ENCODE measurements at places on chromosomes 5 and 9. TPM values are rescaled to one million over a fixed set of nuclear protein-coding genes. Genes with fewer than 3 reads are reported as not detected.

The BTNL3 gene
- total RNA-seq: not detected

- peaks cover 20% of the 10 kb centered on the region for H3K4me1 ChIP-seq
- no peaks in the 10 kb centered on the region for H3K36me3 ChIP-seq
- no peak for DNase-seq
- H3K4me3 ChIP-seq: no peak overlapping the region
- H3K27me3 ChIP-seq: no peaks in the 10 kb centered on the region
- no peak overlapping the region for H3K27ac ChIP-seq
These were observed 11.5 kb downstream of the SNX30 start for GRCh38 chr9:112761912-112762655.

DNA sequence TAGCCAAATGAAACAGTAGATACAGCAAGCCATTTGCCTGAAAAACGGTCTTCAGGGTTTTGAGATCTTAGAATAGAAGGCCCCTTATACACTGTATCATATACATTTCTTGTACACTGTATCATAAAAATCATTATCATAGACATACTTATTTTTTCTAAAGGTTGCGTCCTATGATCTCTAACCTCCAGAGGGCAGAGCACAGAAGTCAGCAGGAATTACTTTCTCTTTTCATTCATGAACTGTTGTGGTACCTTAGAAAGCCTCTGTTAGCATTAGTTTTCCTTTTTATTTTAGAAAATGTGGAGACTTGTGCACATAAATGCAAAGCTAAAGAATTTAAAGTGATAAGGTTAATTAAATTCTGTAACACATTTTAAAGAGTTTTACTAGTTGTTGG lies 115.4 kb downstream of the OXCT1 start:
- H3K27ac ChIP-seq: no peak overlapping the region
- H3K36me3 ChIP-seq: no peaks in the 10 kb centered on the region
- H3K4me3 ChIP-seq: no peak overlapping the region

DNA sequence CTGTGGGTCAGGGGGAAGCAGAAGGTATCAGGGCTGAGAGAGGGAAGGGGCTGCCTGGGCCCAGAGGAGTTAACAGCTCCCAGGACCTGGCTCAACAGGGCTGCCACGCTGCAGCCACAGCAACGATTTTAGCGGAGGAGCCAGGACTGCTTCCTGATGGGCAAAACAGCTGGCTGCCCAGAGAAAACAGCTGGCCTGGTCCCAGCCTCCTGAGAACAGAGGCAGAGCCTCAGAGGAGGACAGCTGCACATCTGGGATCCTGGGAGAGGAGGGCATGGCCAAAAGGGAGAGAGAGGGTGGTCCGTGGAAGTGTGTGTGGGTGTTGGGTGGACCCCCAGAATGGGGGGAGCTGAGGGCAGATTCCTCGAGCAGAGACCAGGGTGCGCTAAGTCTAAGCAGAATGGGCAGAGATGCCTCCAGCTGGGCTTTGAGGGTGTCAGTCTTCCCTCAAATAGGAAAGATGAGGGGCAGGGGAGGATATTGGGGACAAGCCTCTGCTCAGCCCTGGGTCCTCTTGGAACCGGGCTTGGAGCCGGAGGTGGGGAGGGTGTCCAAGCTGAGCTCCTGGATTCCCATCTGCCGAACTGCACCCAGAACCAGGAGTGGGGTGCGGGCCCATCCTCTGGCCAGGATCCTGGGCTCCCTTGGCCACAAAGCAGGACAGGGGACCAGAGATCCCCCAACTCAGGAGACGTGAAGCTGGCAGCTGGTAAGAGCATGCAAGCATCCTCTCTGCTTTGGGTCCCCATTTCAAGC lies 9.1 kb upstream of the CERCAM start:
- no peaks in the 10 kb centered on the region for H3K36me3 ChIP-seq
- H3K4me1 ChIP-seq: peaks cover 8% of the 10 kb centered on the region
- DNase-seq: peak; percentile 54
- no peak overlapping the region for H3K4me3 ChIP-seq

GRCh38 chr5:10534561-10535530 lies 29.0 kb upstream of the ANKRD33B start:
- peak; percentile 29 for DNase-seq
- H3K4me3 ChIP-seq: no peak overlapping the region
- H3K27ac ChIP-seq: no peak overlapping the region

The SPATA31D4 gene
- not detected for total RNA-seq

The TXNDC8 gene
- not detected for total RNA-seq

DNA sequence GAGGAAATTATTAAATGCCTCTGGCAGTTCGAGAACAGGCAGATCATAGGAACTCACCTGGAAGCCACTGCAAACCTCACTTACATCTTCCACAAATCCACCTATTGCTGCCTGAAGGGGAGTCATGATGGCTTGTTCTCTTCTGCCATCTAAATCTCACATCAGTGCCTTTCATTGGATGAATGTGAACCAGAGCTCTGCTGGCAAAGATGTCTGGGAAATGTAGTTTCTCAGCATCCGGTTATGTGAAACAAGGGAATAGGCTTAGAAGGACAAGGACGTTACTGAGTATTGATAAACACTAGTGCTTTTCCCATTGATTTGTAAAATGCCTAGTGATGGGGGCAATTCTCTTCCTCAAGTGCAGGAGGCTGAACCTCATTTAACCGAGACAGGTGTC lies 483.3 kb downstream of the ARHGEF28 start:
- peaks cover 3% of the 10 kb centered on the region for H3K27me3 ChIP-seq
- no peaks in the 10 kb centered on the region for H3K4me1 ChIP-seq
- H3K4me3 ChIP-seq: no peak overlapping the region
- no peaks in the 10 kb centered on the region for H3K36me3 ChIP-seq

DNA sequence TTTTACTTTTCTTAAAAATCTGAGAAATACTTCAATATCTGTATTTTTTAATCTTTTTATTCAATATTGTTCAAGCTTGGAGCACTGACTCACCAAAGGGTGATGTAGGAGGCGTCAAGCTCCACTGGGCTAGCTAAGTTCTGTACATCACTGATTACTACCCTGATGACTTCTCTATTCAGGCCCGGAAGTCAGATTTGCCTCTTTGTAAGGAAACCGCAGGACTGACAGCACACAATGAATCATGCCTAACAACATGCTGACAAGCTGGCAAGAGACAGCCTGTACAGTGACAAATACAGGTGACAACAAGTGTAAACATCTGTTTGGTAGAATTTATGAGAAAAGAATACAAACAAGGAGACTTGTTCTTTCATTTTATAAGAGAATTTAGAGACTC lies 627.9 kb upstream of the RORB start:
- H3K27ac ChIP-seq: no peak overlapping the region
- H3K4me3 ChIP-seq: no peak overlapping the region
- H3K27me3 ChIP-seq: peaks cover 4% of the 10 kb centered on the region
- H3K4me1 ChIP-seq: no peaks in the 10 kb centered on the region

GRCh38 chr5:30502277-30502676 lies 691.2 kb upstream of the CDH6 start:
- H3K36me3 ChIP-seq: no peaks in the 10 kb centered on the region
- no peak overlapping the region for H3K27ac ChIP-seq
- no peaks in the 10 kb centered on the region for H3K27me3 ChIP-seq

DNA sequence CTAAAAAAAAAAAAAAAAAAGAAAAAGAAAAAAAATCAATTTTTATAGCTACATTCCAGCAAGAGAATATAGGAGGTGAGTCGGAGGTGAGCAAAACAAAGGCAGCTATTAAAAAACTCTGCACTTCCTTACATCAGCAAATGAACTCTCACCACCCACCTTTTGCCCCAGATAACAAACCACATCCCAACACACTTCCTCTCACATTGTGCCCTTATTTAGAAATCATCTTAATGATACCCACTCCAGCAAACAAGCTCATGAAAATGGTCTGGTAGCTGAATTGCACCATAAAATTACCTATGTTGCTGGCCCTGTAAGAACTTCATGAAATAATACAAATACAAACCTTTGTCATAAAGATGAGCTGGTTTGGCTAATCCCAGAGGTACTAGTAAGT lies 82.9 kb downstream of the CEMIP2 start:
- H3K4me3 ChIP-seq: no peak overlapping the region
- no peaks in the 10 kb centered on the region for H3K27me3 ChIP-seq
- no peak for DNase-seq
- peaks cover 34% of the 10 kb centered on the region for H3K36me3 ChIP-seq
- no peak overlapping the region for H3K27ac ChIP-seq
- peaks cover 55% of the 10 kb centered on the region for H3K4me1 ChIP-seq

DNA sequence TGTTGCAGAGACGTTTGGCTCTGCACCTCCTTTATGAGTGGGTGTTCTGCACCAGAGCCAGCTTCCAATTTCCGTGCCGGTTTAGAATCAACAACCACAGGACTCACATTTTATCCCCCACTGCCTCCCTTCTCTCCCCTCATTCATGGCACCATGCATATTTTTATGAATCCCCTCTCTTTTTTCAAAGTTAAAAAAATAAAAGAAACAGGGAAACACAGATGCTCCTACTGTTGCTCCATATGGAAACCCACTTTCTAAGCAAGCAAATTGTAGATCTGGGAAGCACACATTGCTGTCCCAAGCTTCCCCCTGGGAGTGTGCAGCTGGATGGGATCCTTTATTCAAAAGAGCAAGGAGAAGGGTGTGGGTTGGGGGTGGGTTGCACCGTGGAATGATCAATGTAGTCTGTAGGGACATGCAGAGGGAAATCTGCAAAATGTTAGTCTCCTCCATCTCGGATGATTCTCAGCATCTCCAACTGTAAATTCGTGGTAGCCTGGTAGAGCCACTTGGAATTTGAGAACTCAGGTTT lies 410.0 kb upstream of the ADAMTSL1 start:
- H3K27ac ChIP-seq: no peak overlapping the region
- no peak for DNase-seq
- H3K27me3 ChIP-seq: no peaks in the 10 kb centered on the region
- no peaks in the 10 kb centered on the region for H3K36me3 ChIP-seq
- no peak overlapping the region for H3K4me3 ChIP-seq

The SPINK7 gene
- not detected for total RNA-seq

GRCh38 chr5:148957591-148958202 lies 105.2 kb downstream of the SH3TC2 start:
- no peaks in the 10 kb centered on the region for H3K36me3 ChIP-seq
- H3K27ac ChIP-seq: no peak overlapping the region
- H3K27me3 ChIP-seq: no peaks in the 10 kb centered on the region

DNA sequence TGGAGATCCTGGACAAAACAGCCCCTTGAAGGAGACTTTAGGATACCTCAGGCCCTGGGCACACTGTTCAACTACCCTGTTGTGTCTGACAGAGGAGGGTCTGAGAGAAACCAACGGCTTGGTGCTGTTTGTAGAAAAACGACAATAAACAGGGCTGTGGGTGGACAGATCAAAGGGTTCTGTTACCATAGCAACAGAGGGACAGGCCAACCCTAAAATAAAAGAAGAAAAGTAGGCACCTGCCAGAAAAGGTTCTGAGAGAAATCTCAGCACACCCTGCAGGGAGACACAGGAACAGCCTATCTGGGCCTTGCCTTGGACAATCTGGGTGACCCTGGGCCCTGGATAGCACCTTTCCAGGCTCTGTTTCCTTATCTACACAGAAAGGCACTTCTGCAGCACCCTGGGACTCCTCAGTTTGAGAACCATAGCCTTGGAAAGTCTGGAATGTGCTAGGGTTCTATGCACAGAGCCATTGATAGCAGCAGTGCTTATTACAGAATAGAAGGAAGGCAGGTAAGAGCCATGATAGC lies 104.8 kb upstream of the TBC1D2 start:
- H3K4me1 ChIP-seq: peaks cover 18% of the 10 kb centered on the region
- H3K27me3 ChIP-seq: no peaks in the 10 kb centered on the region
- no peak overlapping the region for H3K27ac ChIP-seq
- H3K36me3 ChIP-seq: no peaks in the 10 kb centered on the region

The IL13 gene
- not detected for total RNA-seq

- no peak overlapping the region for H3K4me3 ChIP-seq
- H3K27ac ChIP-seq: no peak overlapping the region
- DNase-seq: no peak
- no peaks in the 10 kb centered on the region for H3K36me3 ChIP-seq
- H3K4me1 ChIP-seq: peaks cover 7% of the 10 kb centered on the region
- H3K27me3 ChIP-seq: no peaks in the 10 kb centered on the region
These were observed 2.6 kb upstream of the SPATA31E1 start for GRCh38 chr9:87880116-87880515.

DNA sequence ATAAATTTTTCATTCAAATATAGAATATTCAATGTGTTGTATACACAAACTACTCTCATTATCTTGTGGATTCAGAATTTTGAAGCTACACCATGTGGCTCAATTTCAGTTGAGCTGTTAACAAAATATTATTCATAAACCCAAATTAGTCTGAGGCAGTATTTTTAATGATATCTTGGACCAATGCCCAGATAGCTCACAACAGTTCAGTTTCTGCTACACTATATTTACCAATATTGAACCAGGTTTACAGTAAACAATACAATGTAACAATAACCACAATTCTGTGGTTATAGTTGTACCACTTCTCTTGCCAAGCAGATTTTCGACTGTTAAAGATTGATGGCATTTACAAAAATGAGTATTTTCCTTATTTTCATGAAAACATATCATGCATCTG lies 99.9 kb downstream of the SSBP2 start:
- H3K4me3 ChIP-seq: no peak overlapping the region
- no peaks in the 10 kb centered on the region for H3K27me3 ChIP-seq
- H3K4me1 ChIP-seq: no peaks in the 10 kb centered on the region
- no peak for DNase-seq
- no peak overlapping the region for H3K27ac ChIP-seq
- no peaks in the 10 kb centered on the region for H3K36me3 ChIP-seq

The F12 gene
- total RNA-seq: not detected

GRCh38 chr9:89622933-89623861 lies 18.4 kb downstream of the GADD45G start:
- H3K36me3 ChIP-seq: no peaks in the 10 kb centered on the region
- H3K4me1 ChIP-seq: no peaks in the 10 kb centered on the region
- DNase-seq: peak; percentile 58
- no peak overlapping the region for H3K27ac ChIP-seq

The PRLR gene
- under 0.01 TPM for total RNA-seq

GRCh38 chr9:117046666-117047327 lies 359.7 kb downstream of the TRIM32 start:
- no peaks in the 10 kb centered on the region for H3K4me1 ChIP-seq
- H3K36me3 ChIP-seq: no peaks in the 10 kb centered on the region
- no peak for DNase-seq
- H3K27ac ChIP-seq: no peak overlapping the region

The ZMAT2 gene
- total RNA-seq: 33.9 TPM

GRCh38 chr9:109856785-109857184 lies 76.8 kb downstream of the PALM2AKAP2 start:
- DNase-seq: no peak
- H3K27me3 ChIP-seq: no peaks in the 10 kb centered on the region
- peaks cover 9% of the 10 kb centered on the region for H3K4me1 ChIP-seq
- no peaks in the 10 kb centered on the region for H3K36me3 ChIP-seq
- no peak overlapping the region for H3K4me3 ChIP-seq

Data from osteoblast (primary cell).